PC-3 (cell line): ENCODE measurements at places on chromosomes 4 and X. TPM values are rescaled to one million over a fixed set of nuclear protein-coding genes. Genes with fewer than 3 reads are reported as not detected.
A peak's percentile ranks its signal among the peaks of the same experiment; 100 is the strongest.

The DUX4 gene
- total RNA-seq, result not detected in 2 replicates

GRCh38 chr4:6195602-6196319 lies 4.6 kb downstream of the JAKMIP1 start:
- no peak for DNase-seq
- 0 out of 2 replicates have a peak, but pooled peaks cover 1% of the 10 kb centered on the region for H3K4me1 ChIP-seq
- H3K27ac ChIP-seq, result no peak overlapping the region

The UGT8 gene
- total RNA-seq, result 1.8 and 3.4 TPM in 2 replicates

- no peaks in the 10 kb centered on the region for H3K27me3 ChIP-seq
- no peak for DNase-seq
- peaks cover 24% of the 10 kb centered on the region for H3K4me1 ChIP-seq
- no peak overlapping the region for H3K27ac ChIP-seq
- H3K36me3 ChIP-seq, result no peaks in the 10 kb centered on the region
These were observed 46.1 kb upstream of the FAM9C start for GRCh38 chrX:13090339-13091110.

The SULT1E1 gene
- total RNA-seq, result not detected in 2 replicates

The HPSE gene
- total RNA-seq, result 4.2 and 9.1 TPM in 2 replicates

DNA sequence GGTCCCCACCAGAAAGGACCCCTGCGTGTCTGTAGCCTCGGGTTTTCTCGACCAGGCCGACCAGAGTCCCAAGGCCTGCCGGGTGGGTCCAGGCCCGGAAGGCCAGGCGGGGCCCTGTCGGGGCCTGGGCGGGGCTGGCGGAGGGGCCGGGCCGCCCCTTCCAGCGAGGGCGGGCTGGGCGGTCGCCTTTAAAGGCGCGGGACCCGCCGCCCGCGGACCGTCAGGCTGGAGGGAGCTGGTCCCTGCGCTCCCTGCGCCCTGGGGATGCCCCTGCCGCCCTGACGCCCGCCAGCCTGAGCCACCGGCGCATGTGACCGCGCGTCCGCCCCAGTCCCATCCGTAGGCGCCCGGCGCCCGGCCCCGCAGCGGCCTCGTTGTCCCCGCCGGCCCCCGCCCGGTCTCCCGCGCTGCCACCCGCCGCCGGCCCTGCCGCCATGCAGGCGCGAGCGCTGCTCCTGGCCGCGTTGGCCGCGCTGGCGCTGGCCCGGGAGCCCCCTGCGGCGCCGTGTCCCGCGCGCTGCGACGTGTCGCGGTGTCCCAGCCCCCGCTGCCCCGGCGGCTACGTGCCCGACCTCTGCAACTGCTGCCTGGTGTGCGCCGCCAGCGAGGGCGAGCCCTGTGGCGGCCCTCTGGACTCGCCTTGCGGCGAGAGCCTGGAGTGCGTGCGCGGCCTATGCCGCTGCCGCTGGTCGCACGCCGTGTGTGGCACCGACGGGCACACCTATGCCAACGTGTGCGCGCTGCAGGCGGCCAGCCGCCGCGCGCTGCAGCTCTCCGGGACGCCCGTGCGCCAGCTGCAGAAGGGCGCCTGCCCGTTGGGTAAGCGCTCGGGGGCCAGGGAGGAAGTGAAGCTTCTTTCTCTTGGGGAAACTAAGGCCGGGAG lies at the start of gene HTRA3:
HTRA3 (plus strand) TSS at position 220 of the 883 bp plus-strand sequence; CDS start at position 435, 215 bp downstream.
- H3K27ac ChIP-seq, result no peak within 1 kb of the TSS
- H3K4me3 ChIP-seq, result peak within 1 kb of the TSS; percentile 56
- DNase-seq, result peak; percentile 33
- H3K4me1 ChIP-seq, result no peaks in the 10 kb centered on the region
- H3K27me3 ChIP-seq, result no peaks in the 10 kb centered on the region

GRCh38 chr4:144449611-144450010 lies 196.3 kb upstream of the HHIP start:
- H3K27me3 ChIP-seq, result no peaks in the 10 kb centered on the region
- H3K36me3 ChIP-seq, result no peaks in the 10 kb centered on the region
- H3K4me3 ChIP-seq, result no peak overlapping the region
- H3K27ac ChIP-seq, result no peak overlapping the region
- no peaks in the 10 kb centered on the region for H3K4me1 ChIP-seq

DNA sequence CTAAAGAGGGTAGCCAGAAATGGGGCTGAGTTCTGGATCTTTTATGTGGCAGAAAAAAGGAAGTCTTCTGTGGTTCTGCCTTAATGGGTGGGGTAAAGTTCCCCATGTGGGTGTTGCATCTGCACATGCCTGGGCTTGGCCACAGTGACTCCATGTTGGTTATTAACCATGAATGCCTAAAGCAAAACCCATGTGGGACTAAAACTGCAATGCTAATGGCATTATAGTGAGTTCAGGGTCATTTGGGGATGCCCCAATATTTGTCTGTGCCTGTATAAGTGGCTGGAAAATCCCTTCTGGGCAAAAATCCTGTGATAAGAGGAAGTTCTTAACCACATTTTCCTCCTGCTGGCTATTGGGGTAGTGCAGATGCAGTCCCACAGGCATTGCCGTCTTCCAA lies 857.4 kb downstream of the FAT4 start:
- no peaks in the 10 kb centered on the region for H3K4me1 ChIP-seq
- H3K27me3 ChIP-seq, result no peaks in the 10 kb centered on the region
- H3K4me3 ChIP-seq, result no peak overlapping the region
- no peaks in the 10 kb centered on the region for H3K36me3 ChIP-seq

The KLKB1 gene
- total RNA-seq, result not detected in 2 replicates

The TCEAL7 gene
- total RNA-seq, result not detected in 2 replicates

GRCh38 chr4:288891-289290 lies 16.4 kb downstream of the ZNF732 start:
- H3K36me3 ChIP-seq, result no peaks in the 10 kb centered on the region
- no peak overlapping the region for H3K4me3 ChIP-seq
- peak; percentile 2 for DNase-seq
- H3K27me3 ChIP-seq, result no peaks in the 10 kb centered on the region
- H3K27ac ChIP-seq, result no peak overlapping the region

DNA sequence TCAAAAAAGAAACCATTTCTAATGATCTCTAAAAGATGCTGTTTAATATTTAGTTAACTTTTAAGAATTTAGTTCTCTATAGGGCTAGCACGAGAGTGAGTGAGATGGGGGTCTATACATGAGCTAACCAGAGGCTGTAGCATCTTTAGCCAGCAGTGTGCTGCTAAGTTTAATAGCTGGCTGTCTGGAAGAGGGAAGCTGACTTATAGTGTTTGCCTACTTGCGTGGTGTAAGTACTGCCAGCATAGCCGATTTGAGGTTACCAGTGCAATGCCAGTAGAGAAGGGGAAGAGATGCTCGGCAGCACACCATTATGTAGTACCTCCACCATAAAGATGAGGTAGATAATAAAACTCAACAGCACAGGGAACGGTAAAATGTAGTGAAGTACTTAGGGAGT lies 47.1 kb upstream of the TMEM131L start:
- no peaks in the 10 kb centered on the region for H3K36me3 ChIP-seq
- H3K27ac ChIP-seq, result no peak overlapping the region
- DNase-seq, result no peak

DNA sequence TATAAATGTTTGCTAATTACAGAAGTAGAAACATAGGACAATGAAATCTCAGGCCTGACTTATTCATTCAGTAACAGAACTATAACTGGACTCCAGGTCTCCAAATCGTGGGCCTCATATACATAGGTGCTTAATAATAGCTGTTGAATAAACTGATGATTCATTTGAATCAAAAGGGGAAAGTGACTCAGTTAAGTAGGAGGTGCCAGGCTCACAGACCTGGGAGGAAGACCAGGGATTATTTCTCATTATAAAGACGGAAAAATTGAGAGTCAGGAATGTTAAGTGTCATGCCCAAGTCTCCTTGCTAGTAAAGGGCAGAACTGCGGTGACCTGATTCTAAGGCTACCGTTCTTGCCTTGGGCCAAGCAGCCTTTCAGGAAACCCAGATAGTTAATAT lies 131.5 kb downstream of the HS3ST1 start:
- no peaks in the 10 kb centered on the region for H3K36me3 ChIP-seq
- no peaks in the 10 kb centered on the region for H3K4me1 ChIP-seq
- H3K27me3 ChIP-seq, result no peaks in the 10 kb centered on the region
- H3K27ac ChIP-seq, result no peak overlapping the region

DNA sequence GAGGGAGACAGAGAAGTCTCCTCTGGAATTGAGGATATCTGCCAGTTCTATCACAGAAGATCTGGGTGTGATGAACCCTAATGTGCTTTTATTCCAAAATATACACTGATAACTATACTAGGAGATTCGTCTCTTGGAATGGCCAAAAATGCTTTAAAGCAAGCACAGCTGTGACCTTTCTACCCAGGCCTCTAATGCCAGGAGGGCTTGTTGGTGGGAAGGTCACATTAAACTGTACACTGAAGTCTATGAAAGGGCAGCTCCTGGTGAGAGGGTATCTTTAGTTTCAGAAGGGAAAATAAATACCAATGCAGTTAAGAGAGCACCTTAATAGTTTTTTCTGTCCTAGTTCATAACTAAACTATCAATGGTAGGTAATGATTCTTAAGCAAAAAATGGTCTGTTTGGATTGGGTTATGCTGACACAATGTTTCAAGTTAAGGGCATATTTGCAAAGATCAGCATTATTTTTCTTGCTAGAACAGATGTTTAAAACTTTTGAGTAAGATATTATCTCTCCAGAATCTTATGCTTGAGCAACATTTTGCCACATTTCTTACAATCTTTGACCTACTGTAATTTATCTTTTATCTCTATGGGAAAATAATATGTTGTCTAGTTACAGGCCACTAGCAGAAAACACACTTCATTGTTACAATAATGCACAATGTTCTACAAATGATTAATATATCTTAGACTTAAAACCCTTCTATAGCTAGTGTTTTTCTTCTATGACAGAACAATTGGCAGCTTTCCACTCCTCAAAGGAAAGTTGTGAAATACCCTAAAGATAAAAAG lies 59.6 kb downstream of the SEC24D start:
- no peaks in the 10 kb centered on the region for H3K36me3 ChIP-seq
- 0 out of 2 replicates have a peak, but pooled peaks cover 8% of the 10 kb centered on the region for H3K4me1 ChIP-seq
- DNase-seq, result peak; percentile 7
- H3K4me3 ChIP-seq, result no peak overlapping the region
- H3K27ac ChIP-seq, result no peak overlapping the region

The PHKA1 gene
- 28.5 and 33.7 TPM in 2 replicates for total RNA-seq

DNA sequence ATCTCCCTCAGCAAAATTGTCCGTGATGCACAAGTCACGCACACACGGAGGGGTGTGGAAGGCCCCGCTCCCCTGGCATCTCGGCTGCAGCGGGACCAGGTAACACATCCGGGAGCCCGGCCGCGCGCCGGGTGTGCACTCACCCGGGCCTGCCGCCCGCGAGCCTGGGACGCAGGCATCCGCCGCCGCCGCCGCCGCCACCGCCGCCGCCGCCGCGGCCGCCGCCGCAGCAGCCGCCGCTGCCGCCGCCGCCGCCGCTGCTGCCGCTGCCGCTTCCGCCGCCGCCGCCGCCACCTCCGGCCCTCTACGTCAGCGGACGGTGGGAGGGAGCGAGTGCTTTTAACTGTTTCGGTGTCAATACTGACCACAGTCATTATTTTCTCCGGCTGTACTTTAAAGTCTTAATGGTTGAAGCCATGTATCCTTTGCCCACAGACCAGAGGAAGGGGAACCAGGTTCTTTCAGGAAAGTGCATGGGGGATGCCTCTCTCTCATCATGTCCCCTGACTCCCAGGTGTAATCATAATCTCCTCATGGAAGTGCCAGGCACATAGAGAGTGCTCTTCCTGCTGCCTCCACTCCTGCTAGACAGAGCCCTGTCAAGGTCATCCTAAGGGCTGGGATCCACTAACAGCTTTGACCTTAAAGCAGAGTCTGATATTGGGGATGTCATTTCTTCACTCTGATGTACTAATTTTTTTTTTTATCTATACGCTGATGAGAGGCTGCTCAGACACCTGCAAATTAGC lies 38.0 kb downstream of the MAGEE2 start:
- peak; percentile 22 for DNase-seq
- no peaks in the 10 kb centered on the region for H3K27me3 ChIP-seq
- no peak overlapping the region for H3K27ac ChIP-seq
- H3K4me1 ChIP-seq, result no peaks in the 10 kb centered on the region; the same call in 1 of the 2 replicates
- no peaks in the 10 kb centered on the region for H3K36me3 ChIP-seq

DNA sequence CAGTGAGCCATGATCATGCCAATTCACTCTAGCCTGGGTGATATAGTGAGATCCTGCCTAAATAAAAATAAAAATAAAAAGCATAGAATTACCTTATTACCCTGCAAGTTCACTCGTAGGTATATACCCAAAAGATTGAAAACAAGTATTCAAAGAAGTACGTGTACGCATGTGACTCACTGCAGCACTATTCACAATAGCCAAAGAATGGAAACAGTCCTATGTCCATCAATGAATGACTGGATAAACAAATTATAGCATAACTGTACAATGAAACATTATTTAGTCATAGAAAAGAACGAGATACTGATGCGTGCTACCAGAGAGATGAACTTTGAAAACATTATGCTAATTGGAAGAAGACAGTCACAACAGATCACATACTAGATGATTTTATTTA lies 204.6 kb upstream of the DIAPH2 start:
- H3K4me1 ChIP-seq, result peaks cover 34% of the 10 kb centered on the region
- H3K27ac ChIP-seq, result peak overlapping the region; percentile 68
- no peaks in the 10 kb centered on the region for H3K27me3 ChIP-seq
- H3K36me3 ChIP-seq, result no peaks in the 10 kb centered on the region
- peak; percentile 84 for DNase-seq

GRCh38 chr4:47974566-47974965 lies 41.9 kb downstream of the CNGA1 start:
- H3K4me3 ChIP-seq, result no peak overlapping the region
- H3K27ac ChIP-seq, result no peak overlapping the region
- no peaks in the 10 kb centered on the region; the same call in 1 of the 2 replicates for H3K4me1 ChIP-seq
- no peaks in the 10 kb centered on the region for H3K36me3 ChIP-seq
- no peak for DNase-seq

GRCh38 chrX:7088968-7089615 lies 58.4 kb upstream of the STS start:
- H3K4me1 ChIP-seq, result peaks cover 5% of the 10 kb centered on the region
- H3K4me3 ChIP-seq, result no peak overlapping the region
- peak; percentile 28 for DNase-seq
- no peak overlapping the region for H3K27ac ChIP-seq
- no peaks in the 10 kb centered on the region for H3K27me3 ChIP-seq
- H3K36me3 ChIP-seq, result no peaks in the 10 kb centered on the region

DNA sequence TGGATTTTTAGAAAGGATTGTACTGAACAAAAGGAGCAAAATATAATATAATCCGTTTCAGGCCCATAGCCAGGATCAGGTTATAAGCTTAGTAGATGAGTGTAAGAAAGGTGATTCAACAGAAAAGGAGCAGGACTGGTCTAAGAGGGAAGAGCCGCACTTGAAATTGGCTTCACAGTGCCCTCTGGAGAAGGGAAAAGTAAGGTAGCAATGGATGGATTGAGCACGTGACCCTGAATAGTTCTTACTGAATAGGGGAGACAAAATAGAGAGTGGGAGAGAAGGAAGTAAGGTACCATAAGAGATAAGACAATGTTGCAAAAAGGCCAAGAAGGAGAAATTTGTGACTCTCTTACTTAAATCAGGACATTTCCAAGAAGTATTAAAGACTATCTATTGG lies 15.6 kb downstream of the CXorf66 start:
- H3K27me3 ChIP-seq, result no peaks in the 10 kb centered on the region
- no peak overlapping the region for H3K27ac ChIP-seq
- H3K4me3 ChIP-seq, result no peak overlapping the region
- peak; percentile 23 for DNase-seq
- no peaks in the 10 kb centered on the region for H3K4me1 ChIP-seq

The TBC1D14 gene
- 33.0 and 33.3 TPM in 2 replicates for total RNA-seq
